ENCODE measurements at places on chromosomes 1 and 21. TPM values are rescaled to one million over a fixed set of nuclear protein-coding genes. Genes with fewer than 3 reads are reported as not detected.

The IFI6 gene
- total RNA-seq = 7.2 TPM

The TRIM17 gene
- 5.0 TPM for total RNA-seq

DNA sequence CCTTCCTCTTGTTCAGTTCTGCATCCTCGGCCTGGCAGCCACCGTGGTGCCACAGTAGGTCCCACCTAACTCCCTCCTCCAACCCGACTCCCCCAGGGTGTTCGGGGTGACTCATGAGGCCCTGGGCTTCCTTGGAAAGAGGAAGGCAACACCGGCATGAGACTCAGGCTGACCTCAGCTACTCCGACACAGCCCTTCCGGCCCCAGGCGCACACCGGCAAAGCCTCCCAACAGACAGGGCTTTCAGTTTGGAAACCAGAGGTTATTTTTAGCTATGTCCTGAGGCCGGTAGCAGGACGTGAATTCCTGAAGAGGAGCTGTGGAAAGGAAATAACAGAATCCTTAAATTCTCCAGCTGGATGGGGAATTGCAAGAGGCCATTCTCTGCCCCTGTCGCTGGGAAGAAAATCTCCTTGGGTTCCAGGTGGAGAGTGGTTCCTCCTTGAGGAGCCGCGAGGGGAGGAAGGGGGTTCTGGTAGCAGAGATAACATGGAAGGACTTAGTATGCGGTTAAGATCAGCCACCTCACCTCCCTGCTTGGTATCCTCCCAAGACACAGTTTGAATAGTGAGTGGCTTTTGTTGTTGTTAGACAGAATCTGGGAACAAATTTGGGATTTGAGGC is 24.4 kb downstream of the PLXNA2 start:
- H3K27ac ChIP-seq = no peak overlapping the region
- H3K4me3 ChIP-seq = no peak overlapping the region
- DNase-seq = no peak
- peaks cover 6% of the 10 kb centered on the region for H3K4me1 ChIP-seq
- H3K27me3 ChIP-seq = no peaks in the 10 kb centered on the region

GRCh38 chr1:194298007-194298598 is 1111.7 kb upstream of the B3GALT2 start:
- no peak overlapping the region for H3K27ac ChIP-seq
- no peak for DNase-seq

DNA sequence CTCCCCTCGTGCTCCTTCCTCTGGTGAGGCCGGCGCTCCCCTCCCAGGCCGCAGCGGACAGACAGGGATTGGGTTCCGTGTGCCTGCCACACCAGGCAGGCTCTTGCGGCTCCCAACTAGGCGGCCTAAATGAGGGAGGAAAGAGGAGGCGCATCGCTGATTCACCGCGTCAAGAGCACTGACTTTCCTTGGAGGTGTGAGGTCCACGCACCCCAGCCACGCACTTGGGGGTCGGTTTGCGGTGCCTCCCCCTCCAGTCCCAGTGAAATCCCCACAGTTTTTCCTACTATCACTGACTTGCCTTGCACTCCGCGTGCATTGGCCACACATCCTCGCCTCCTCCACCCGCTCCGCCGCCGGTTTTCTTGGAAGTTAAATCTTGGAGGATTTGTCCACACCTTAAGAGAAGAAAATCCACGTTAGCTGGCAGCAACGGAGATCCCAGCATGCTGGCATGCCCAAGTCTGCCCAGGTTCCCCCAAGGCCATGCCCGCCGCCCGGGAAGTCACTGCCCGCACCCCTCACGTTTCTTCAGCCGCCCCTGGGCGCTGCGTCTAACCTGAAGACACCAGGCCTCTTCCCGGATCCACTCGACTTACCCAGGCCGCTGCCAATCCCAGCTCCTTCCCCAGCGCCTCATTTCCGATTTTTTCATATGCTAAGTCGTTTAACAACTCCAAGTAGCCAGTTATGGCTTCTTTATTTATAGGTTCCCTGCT is 1.1 kb upstream of the FOXD3 start:
- peak; percentile 60 for DNase-seq
- no peaks in the 10 kb centered on the region for H3K36me3 ChIP-seq
- peaks cover 22% of the 10 kb centered on the region for H3K4me1 ChIP-seq
- H3K27ac ChIP-seq = no peak overlapping the region
- peaks cover 100% of the 10 kb centered on the region for H3K27me3 ChIP-seq

The SPRR2G gene
- not detected for total RNA-seq

DNA sequence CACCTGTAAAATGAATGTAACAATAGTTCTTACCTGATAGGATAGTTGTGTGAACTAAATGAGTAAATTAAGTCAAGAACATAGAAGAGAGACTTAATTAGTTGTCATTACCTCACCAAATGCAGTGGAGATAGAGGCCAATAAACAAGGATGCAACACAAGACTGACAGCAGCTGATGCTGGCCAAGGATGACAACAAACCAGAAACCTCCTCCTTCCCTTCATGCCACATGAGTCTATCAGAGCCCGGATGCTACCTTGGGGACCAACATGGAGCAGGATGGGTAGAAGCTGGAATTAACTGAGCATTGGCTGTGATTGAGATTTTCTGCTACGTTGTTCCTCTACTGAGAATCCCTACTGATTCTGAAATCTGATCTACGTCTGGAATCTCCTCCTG is 30.3 kb upstream of the USP1 start:
- H3K4me1 ChIP-seq = peaks cover 4% of the 10 kb centered on the region
- no peak overlapping the region for H3K27ac ChIP-seq
- no peak overlapping the region for H3K4me3 ChIP-seq
- H3K27me3 ChIP-seq = no peaks in the 10 kb centered on the region
- no peaks in the 10 kb centered on the region for H3K36me3 ChIP-seq

The JAK1 gene
- total RNA-seq = 5.0 TPM

DNA sequence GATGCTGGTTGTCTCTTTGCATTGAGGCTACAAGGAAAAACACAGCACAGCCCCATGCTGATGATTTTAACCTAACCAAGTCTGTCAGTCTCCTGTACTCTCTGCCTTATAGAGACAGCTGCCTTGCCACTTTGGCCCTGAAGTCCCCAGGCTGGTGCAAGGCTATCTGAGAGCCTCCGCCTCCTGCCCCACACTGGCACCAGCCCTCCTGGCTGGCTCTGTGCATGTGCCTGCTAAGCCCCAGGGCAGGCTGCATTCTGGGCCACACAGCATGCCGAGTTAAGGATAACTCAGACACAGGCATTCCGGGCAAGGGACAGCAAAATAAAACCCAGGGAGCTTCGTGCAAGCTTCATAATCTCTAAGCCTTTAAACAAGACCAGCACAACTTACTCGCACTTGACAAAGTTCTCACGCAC is 910 bp downstream of the RUNX1 start:
- H3K4me3 ChIP-seq = no peak overlapping the region
- no peaks in the 10 kb centered on the region for H3K36me3 ChIP-seq
- H3K27me3 ChIP-seq = no peaks in the 10 kb centered on the region
- no peak overlapping the region for H3K27ac ChIP-seq

GRCh38 chr1:210437781-210438180 is 109.1 kb downstream of the HHAT start:
- no peak for DNase-seq
- no peak overlapping the region for H3K27ac ChIP-seq
- no peak overlapping the region for H3K4me3 ChIP-seq
- no peaks in the 10 kb centered on the region for H3K36me3 ChIP-seq
- no peaks in the 10 kb centered on the region for H3K27me3 ChIP-seq

GRCh38 chr21:31880816-31881215 is 8.0 kb downstream of the HUNK start:
- peaks cover 30% of the 10 kb centered on the region for H3K4me1 ChIP-seq
- no peak overlapping the region for H3K27ac ChIP-seq
- no peaks in the 10 kb centered on the region for H3K36me3 ChIP-seq
- H3K27me3 ChIP-seq = no peaks in the 10 kb centered on the region

The RNU1-3 gene
- total RNA-seq = under 0.01 TPM

GRCh38 chr1:209772126-209772525 is 12.2 kb downstream of the C1orf74 start:
- DNase-seq = no peak
- no peak overlapping the region for H3K27ac ChIP-seq
- no peaks in the 10 kb centered on the region for H3K36me3 ChIP-seq
- H3K4me3 ChIP-seq = no peak overlapping the region

- no peaks in the 10 kb centered on the region for H3K27me3 ChIP-seq
- no peak for DNase-seq
- no peaks in the 10 kb centered on the region for H3K36me3 ChIP-seq
- no peak overlapping the region for H3K4me3 ChIP-seq
These were observed 280.2 kb downstream of the ASTN1 start for GRCh38 chr1:176884286-176884685.

The GJA9 gene
- not detected for total RNA-seq

DNA sequence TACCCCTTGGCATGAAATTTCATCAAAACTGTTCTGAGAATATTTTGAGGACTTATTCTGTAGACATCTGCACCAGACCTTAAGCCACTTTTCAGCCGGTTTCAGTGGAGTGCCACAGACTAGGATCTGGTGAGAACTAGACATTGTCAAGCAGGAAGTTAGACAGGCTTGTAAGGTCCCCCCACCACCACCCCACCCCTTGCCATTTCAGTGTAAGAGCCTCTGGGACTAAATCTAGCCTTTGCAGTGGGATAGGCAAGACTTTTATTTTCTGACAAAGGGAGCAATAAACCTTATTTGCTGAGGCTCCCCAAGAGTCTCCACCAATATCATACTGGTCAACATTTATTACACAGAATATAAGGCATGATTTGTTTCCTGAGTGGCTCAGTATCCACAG is 77.9 kb upstream of the EXO1 start:
- no peaks in the 10 kb centered on the region for H3K4me1 ChIP-seq
- H3K4me3 ChIP-seq = no peak overlapping the region
- H3K36me3 ChIP-seq = no peaks in the 10 kb centered on the region
- H3K27me3 ChIP-seq = no peaks in the 10 kb centered on the region
- no peak for DNase-seq
- no peak overlapping the region for H3K27ac ChIP-seq

- H3K36me3 ChIP-seq = peaks cover 5% of the 10 kb centered on the region
- peaks cover 6% of the 10 kb centered on the region for H3K4me1 ChIP-seq
These were observed 773 bp downstream of the CNST start for GRCh38 chr1:246566813-246567645.

The S100A8 gene
- total RNA-seq = not detected

Data from neural progenitor cell (in vitro differentiated cells).